Right renal cortex interstitium (tissue), 3 donors: ENCODE measurements at places on chromosomes 4 and X. TPM values are rescaled to one million over a fixed set of nuclear protein-coding genes. Genes with fewer than 3 reads are reported as not detected.

GRCh38 chr4:42341518-42342026 is 55.7 kb upstream of the SHISA3 start:
- no peak for DNase-seq

GRCh38 chrX:135331525-135331924 is 22.2 kb downstream of the ETDC start:
- no peak for DNase-seq

- DNase-seq: no peak
Observed at GRCh38 chrX:18617407-18617750, 54.5 kb downstream of the RS1 start.

DNA sequence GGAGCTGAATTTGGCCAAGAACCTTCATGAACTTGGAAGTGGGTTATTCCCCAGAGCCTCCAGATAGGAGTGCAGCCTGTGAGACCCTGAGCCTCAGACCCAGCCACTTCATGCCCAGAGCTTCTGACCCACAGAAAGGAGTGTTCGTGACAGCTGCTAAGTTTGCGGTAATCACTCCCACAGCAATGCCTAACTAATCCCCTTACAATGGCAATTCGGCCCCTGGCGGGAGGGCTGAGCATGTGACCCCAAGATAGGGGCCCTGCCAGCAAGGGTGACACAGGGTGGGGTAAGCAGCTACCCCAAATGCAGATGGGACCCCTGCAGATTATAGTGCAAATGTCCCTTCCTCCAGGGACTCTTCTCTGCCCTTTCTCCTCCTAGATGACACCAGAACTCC is 22.5 kb downstream of the PNMA6E start:
- DNase-seq: no peak

GRCh38 chrX:129779747-129780146 is at the start of gene SASH3:
Gene SASH3 (plus strand): TSS chrX:129779949. CDS start chrX:129780098, 149 bp downstream.
- DNase-seq: no peak

- DNase-seq: no peak
Observed at GRCh38 chr4:47075919-47076318, 44.6 kb downstream of the GABRB1 start.

GRCh38 chr4:17163156-17163771 is 264.8 kb upstream of the LDB2 start:
- DNase-seq: no peak

DNA sequence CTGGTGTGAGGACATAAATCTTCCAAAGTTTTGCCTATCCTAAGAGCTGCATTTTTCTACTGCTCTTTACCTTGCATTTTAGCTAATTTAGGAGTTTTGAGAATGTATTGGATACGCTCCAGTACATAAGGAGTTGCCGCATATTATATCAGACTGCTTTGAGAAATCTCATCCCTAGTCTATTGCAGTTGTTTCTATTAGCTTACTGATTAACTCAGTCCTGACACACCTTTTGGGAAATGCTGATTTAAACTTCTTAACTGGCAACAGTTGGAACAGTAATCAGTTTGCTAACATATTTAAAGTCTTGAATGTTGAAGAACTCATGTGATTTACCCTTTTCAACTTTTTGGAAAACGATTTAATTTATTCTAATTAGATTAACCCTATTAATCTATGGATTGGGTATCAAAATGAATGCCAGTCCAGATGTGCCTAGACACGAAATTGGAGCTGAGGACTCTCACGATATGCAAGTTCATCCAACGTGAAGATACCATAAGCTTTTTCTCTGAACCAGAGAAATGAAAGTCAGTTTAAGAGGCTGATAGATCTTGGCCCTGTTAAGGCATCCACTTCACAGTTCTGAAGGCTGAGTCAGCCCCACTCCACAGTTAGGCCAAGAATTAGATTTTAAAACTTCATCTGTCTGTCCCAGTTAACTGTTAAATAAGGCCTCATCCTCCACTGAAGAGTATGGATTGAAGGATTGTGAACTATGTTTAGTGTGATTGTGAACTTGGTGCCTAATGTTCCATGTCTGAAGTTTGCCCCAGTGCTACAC is 90.0 kb downstream of the MAOA start:
- no peak for DNase-seq

Gene MYL5
- 17.4 TPM for polyA plus RNA-seq

Gene JAKMIP1
- 0.10 TPM for polyA plus RNA-seq

Gene STEEP1
- 36.2 TPM for polyA plus RNA-seq
